ENCODE measurements at places on chromosomes 11 and 22.

DNA sequence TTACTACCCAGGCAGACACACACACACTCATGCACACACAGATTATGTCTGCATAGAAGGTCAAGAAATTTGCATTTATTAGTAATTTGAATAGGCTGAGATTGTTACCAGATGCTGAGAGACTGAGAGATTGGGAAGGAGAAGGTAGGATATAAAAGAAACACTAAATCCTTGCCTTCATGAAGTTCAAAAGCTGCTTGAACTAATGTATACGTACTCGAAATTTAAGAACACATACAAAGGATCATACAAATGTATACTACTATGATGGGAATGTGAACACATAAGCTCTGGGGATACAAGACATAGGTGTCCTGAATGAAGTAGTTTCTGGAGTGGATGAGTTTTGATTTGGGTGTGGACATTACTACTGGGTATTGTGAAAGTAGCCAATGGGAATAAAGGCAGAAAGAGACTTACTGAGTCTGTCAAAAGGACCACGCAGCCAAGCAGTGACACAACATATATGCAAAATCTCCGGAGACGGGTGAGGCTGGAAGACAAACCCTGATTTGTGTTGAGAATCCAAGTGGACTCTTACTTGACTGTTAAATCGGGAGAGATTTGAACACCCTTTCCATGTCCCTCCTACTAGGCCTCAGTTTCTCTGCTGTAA lies 7.3 kb upstream of the PKNOX2 start:
- DNase-seq: no peak

- DNase-seq: no peak
These were observed at the start of gene SOX10 for GRCh38 chr22:37983860-37984791. Gene SOX10 (minus strand): TSS chr22:37984555. CDS start chr22:37983784, 771 bp downstream.

GRCh38 chr22:37752189-37753087 lies 55.3 kb upstream of the GCAT start:
- no peak for DNase-seq

DNA sequence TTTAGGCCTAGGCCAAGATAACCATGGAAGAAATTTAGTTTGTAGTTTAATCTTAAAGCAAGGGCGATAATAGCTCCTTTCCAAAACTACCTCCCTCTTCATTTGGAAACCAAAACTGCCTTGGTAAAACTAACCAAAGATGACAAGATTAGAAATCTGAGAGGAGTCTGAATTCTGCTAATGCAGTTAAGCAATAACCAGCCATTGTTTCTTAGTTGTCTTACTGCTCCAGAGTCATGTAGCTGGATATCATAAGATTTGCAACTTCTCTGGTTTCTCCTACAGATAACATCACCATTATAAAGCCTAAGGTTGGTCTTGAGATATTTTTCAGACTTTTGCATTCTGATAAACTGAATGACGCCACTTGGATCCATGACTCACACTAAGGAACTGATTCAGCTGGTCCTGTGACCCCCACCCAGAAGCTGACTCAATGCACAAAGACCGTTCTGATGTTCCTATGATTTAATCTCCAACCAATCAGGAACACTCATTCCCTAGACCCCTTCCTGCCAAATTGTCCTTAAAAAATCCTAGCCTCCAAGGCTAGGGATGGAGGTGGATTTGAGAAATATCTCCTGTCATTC lies 200.8 kb downstream of the LUZP2 start:
- DNase-seq: no peak

DNA sequence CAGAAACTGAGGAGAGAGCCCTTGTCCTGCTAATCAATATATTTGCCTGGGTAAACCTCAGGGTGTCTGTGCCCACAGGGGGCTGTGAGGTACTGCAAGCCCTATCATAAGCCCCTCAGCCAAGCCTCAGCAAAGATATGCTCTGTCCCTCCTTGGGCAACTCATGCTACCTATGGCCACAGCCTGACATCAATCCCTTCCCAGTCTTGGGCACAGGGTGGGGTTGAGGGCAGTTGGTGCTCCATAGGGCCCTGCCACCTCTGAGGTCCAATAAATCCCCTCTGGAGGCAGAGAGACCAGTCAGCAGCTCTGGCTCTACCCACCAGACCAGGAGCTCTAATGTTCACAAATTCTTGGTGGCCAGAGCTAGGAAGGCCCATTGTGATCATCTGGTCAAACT lies 23.8 kb downstream of the TPBGL start:
- DNase-seq: no peak

- no peak for DNase-seq
These were observed 64.2 kb upstream of the KCNQ1OT1 start for GRCh38 chr11:2763984-2764383.

- DNase-seq: no peak
These were observed 42.5 kb downstream of the RBFOX2 start for GRCh38 chr22:35986088-35986487.

DNA sequence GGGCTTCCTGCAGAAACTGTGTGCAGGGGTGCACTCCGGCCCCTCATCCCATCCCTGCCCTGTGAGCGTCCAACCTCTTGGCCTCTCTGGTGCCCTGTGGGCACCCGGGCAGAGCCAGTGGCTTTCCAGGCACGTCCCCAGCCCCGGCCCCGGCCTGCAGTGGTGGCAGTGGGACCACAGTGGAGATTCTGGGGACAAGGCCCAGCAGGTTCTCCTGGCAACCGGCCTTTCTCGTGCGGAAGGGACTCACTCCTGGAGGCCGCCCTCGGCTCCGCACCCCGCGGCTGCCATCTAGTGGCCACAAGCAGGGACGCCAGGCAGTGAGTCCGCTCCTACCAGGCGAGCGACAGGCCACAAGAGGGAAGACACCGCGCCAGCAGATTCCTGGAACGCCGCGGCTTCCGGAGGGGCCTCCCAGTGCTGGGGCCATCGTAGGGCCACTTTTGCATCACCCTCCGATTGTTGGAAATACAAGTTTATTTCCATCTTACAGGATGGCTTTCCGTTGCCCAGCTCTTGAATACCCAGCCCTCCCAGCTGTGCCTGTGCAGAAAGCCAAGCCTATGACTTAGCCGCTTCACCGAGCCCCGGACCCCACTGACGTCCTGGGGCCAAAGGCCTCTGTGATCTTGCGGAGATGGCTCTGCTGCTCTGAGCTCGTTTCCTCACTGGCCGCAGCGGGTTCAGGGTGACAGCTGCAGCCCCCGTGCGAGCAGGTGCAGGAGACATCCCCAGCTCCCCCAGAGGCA lies 357.3 kb downstream of the CTTN start:
- peak; percentile 95 for DNase-seq

DNA sequence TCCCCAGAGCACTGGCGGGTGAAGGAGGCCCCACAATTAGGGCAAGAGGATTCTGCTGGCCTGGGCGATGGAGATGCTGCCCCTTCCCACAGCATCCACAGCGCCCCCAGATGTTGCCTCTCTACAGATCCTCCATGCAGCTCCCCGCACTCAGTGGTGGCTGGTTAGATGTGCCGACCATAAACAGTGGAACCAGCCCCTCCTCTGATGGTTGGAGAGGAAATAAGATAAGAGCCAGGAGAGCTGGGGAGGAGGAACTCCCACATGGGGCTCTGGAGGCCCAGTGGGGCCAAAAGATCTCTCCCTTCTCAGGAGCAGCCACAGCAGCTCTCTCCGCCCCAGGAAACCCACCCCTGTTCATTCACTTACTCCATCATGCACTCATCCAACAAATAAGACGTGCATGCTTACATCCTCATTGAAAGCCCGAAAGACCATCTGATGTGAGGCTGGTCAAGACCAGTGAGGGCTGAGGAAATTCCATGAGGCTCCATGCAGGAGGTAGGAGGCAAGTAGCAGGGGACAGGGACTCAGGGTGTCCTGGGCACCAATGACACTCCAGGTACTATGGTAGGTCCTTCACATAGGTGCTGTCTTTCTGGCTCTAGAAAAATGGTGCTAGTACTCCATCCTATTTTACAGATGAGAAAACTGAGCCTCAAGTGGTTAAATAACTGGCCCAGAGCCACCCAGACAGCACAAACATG lies 1.5 kb downstream of the PTGDR2 start:
- DNase-seq: no peak

- DNase-seq: no peak
These were observed 13.3 kb downstream of the RTN3 start for GRCh38 chr11:63694596-63694995.

GRCh38 chr22:24768537-24769374 lies 5.8 kb downstream of the PIWIL3 start:
- DNase-seq: no peak

- DNase-seq: no peak
These were observed 236.4 kb downstream of the BUD13 start for GRCh38 chr11:116536416-116536815.

DNA sequence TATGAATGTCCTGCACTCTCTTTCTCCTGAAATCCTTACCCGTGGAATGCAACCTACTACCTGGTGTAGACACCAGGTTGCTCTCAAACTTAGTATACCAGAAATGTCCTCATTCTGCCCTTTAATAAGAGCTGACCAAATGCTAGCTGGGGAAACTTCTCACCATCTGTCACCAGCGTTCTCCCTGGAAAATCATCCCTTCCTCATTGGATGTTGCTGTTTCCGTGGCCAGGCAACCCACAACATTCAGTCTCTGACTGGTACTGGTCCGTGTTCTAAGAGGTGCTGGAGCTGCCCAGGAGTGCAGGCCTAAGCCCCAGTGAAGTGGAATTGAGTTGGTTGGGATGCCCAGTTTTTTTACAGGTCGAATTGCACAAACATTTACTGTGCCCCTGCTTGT lies 40.7 kb upstream of the RAB1B start:
- no peak for DNase-seq

GRCh38 chr11:198236-198806 lies 5.4 kb downstream of the SCGB1C1 start:
- no peak for DNase-seq

DNA sequence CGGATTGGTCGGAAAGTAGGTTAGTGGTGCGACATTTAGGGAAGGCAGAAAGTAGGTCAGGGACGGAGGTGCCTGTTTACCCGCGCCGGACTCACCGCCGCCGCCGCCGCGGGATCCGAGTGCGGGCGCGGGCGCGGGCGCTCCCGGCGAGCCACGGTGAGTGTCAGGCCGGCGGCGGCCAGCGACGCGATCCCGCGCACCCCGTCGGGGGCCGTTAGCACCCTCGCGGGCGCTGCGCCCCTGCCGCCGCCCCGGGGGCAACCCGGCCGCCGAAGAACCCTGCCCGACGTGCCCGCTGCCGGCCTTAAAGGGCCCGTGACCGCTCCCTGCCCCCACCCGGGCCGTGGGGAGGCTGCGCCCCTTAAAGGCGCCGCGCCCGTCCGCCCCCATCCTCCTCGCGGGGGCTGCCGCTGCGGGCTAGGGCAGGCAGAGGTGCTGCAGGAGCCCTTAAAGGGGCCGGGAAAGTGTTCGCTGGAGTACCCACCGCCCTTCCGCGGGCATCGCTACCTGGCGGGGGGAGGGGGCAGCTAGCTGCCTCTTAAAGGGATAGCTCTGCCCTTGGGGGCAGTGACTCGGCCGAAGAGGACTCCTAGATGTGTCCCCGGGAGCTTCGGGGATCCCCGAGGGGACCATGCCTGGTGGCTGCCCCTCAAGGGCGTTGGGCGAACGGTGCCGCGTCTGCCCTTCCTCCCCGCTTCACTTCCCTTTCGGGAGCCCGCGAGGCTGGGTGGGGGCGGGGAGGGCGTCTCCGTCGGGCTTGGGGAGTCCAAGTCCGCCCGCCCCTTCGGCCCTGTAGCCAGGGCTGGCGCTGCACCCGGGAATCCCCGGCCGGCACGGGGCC lies at the start of gene BMAL1:
TSS of gene BMAL1 (plus strand) at position 23 of the 841 bp plus-strand sequence. CDS start 76,519 bp downstream, outside the sequence.
- peak; percentile 38 for DNase-seq

GRCh38 chr22:22728382-22728781 lies 84.0 kb downstream of the GGTLC2 start:
- no peak for DNase-seq

DNA sequence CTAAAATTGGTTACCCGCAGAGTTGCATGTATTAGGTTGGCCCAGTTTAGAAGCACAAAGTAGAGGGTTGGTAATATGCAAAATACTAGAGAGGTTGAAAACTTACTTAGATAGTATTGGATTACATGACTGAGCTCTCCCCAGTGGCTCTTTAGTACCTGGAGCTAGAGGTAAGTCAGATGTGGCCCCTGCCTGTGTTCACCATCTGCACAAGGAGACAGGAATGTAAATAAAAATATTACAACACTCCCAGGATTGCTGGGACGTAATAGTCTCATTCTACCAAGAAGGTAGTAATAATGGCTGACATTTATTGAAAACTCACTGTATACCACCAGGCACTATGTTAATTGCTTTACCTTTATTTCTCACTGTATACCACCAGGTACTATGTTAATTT lies 129.6 kb downstream of the SLC17A6 start:
- DNase-seq: no peak

DNA sequence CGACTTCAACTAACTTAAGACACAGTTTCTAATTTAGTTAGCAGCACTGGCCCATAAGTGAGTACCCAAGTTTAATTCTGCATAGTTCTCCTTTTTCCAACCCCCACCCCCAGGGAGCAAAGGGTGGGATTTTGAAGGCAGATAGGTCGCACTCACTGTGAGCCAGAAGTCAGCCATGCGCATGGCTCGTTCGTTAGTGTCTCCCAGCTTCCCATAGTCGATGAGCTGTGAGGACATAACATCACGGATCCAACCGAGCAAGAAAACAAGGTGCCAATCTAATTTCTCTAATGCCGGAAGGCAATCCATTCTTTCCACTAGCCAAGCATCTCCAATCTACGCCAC lies 577 bp downstream of the MRPL17 start:
- DNase-seq: no peak

DNA sequence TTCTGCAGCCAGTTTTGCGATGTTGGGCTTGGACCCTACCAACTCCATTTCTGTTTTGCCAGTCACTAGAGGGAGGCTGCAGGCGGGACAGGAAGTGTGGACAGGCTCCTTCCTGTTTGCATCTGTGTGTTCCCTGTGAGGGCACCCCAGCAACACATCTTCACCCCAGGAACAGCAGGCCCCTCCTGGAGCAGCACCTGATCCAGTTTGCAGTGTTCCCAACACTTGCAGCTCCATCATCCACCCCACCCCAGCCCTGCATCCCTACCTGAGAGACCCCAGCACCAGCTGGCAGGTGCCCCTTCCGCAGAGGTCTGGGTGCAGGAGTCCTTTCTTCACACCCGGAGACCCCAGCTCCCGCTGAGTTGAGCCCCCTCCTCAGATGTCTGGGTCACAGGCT lies 7.4 kb upstream of the VSIG10L2 start:
- no peak for DNase-seq

DNA sequence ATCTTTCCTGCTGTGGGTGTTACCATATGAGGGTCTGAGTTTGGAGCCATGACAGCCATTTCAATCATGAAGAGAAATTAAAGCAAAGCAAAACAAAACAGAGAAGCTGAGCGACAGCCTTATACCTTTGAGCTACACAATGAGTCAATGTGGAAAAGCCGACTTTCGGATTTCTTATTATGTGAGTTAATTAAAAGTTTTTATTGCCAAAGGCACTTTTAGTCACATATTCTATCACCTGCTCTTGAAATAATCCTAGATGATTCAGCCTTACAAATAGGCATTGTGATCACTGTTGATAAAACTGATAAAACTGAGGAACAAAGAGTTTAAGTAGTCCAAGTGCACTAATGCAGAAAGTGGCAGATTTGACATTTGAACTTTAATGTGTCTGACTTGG lies 381.9 kb upstream of the TENM4 start:
- no peak for DNase-seq

GRCh38 chr11:134975866-134976376 lies 563.9 kb upstream of the B3GAT1 start:
- no peak for DNase-seq

Measured in GM12891 (cell line).